SK-N-SH (cell line): ENCODE measurements at places on chromosomes 2 and 18. TPM values are rescaled to one million over a fixed set of nuclear protein-coding genes. Genes with fewer than 3 reads are reported as not detected.

- no peak for DNase-seq
Measured at GRCh38 chr2:217366266-217366895, 506.5 kb upstream of the TNP1 start.

- DNase-seq, result no peak
Measured at GRCh38 chr2:51601706-51602105, 569.8 kb upstream of the NRXN1 start.

DNA sequence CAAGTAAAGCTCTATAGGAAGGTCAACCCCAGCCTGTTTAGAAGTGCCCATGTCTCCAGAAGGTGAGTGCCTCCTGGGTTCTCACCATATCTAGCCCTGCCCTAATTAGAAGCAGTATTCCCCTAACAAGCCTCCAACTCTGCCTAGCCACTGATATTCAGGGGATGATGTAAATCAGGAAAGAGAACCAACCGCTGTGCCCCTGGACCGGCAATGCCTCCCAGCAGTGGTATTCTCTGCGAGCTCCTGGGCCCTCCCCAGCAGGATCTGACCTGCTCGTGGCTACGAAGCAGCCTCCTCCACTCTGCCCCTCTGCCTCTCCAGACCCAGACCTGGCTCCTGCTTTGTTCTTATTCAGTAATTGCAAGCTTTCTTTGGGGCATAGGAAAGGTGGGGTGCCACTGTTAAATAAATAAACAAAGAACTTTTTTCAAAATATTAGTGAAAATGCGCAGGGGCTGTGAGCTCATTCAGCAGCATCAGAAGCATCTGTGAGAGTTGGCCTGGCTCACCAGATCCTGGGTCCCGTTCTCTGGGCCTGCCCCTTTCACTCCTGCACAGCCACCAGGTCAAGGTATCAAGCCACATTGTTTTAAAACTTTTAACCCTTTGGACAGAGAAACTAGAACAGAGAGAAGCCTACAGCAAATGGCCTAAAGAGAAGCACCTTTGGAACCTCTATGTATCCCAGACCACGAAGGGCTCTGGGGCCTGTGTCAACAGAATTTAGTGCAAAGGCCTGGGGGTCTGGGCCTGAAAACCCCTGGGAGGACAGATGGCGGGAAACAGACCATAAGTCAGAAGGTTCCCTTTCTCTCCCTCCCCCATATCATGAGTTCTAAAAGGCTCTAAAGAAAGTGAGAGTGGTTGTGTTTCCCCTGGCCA is 11.9 kb downstream of the MREG start:
- no peak for DNase-seq

DNA sequence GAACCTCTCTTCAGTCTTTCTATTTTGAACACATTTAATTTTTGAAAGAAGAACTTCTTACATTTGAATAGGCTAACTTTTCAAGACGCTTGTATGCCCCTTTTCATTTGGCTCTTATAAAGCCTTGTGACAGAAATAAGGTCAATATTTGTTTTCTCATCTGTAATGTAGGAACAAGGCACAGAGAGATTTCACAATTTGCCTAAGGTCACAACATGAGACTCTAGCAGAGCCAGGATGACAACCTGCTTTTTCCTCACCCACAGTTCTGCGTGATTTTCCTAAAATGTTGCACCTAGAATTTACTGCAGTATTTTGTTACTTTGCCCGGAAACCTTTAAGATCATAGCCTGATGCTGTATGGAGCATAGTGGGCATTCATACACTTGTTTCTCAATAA is 67.4 kb downstream of the TXNL1 start:
- no peak for DNase-seq

GRCh38 chr2:46053564-46053963 is 243.6 kb upstream of the EPAS1 start:
- DNase-seq, result no peak

DNA sequence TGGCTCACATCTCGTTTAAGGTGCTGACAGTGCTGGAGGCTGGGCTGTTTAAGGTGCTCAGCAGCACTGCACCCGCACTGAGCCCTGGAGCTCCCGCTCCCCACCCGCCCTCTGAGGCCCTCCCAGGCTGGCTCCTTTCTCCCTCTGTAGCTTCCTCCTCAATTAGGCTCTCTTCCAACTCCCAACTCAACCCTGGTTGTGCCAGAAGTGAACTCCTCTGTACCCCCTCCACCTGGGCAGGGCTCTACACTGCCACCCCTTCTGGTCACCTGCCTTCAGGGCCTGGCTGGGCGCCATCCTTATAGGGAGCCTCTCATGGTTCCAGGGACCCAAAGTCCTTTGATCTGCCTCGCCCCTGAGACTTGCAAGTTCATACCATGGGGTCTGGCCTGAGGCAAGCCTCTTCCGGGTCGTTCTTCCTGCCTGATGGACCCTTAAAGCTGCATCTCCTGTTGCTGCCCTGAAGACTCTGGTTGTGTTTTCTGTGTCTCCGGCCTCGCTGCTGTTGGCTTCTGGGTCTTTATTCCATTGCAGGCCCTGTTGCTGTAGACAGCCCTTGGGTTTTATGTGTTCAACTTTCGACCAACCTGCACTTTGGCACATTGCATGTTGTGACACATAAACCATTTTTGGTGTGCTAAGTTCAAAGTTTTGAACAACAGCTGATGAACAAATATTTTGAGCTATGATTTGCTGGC is 199.6 kb downstream of the LDLRAD4 start:
- DNase-seq, result no peak

- DNase-seq, result no peak
Measured at GRCh38 chr2:67320861-67321587, 76.1 kb upstream of the ETAA1 start.

The RELCH gene
- polyA plus RNA-seq, result 7.4 and 11.0 TPM in 2 replicates

The VIT gene
- polyA plus RNA-seq, result not detected in 2 replicates

DNA sequence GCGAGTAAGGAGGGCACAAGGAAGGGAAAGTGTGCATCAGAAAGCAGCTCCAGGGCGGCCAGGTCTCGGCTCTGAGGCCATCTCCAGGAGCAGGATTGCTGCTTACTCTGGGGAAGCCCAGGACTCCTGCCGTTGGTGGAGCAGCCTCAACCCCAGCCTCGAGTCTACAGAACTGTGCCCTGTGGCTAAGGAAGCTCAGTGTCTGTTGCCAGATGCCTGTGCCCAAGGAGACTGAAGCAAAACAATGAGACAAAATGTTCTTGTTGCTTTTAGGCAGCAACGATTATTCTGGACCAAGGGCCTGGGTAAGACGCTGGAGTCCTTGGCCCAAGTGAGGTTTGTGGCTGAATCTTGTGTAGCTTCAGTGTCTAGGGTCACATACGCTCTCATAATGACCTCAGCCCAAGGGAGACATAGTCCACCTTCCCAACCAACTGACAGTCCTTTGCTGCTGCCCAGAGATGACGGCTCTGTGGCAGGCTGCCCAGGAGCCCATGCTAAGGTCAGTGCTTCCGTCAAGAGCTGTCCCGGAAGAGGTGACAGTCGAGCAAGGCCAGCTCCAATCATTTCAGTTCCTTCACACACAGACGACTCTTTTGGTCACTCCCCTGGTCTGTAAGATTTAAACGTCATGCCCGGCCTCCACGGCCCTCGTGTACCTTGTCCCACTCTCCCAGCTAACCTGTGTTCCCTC is 223.8 kb downstream of the TTC32 start:
- DNase-seq, result no peak
